ENCODE measurements at places on chromosomes 4 and X. TPM values are rescaled to one million over a fixed set of nuclear protein-coding genes. Genes with fewer than 3 reads are reported as not detected.
A peak's percentile ranks its signal among the peaks of the same experiment; 100 is the strongest.

DNA sequence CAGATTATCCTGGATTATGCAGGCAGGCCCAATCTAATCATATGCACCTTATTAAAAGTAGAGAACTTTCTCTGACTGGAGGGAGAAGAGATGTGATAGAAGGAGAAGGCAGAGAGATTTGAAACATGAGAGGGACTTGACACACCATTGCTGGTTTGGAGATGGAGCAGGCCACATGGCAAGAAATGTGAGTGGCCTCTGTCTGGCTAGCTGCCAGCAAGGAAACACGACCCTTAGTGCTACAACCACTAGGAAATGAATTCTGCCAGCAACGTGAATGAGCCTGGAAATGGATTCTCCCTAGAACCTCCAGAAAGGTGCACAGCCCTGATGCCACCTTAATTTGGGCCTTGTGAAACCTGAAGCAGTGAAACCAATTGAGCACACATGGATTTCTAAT is 79.5 kb upstream of the MBNL3 start:
- no peak overlapping the region for H3K27ac ChIP-seq
- no peaks in the 10 kb centered on the region for H3K4me1 ChIP-seq

DNA sequence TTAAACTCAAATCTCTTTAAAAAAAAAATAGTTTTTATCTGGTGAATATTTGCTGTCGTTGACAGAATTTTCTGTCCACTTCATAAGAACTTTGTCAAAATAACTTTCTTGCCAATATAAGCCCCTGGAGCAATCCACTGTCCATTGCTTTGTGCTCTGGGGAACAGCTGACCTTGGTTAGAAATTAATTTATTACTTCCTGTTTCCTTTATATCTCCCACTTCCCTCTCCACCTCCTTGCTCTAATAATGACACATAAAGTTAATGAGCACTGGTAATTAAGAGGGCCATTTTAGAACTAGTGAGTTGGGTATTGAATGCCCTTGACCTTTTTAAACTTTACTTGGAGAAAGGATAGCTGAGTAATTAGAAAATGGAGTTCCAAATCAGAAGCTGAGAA is 151.3 kb upstream of the LEF1 start:
- H3K4me1 ChIP-seq, result no peaks in the 10 kb centered on the region
- no peak overlapping the region for H3K27ac ChIP-seq
- no peak overlapping the region for H3K4me3 ChIP-seq
- H3K27me3 ChIP-seq, result no peaks in the 10 kb centered on the region
- H3K36me3 ChIP-seq, result no peaks in the 10 kb centered on the region
- DNase-seq, result no peak

DNA sequence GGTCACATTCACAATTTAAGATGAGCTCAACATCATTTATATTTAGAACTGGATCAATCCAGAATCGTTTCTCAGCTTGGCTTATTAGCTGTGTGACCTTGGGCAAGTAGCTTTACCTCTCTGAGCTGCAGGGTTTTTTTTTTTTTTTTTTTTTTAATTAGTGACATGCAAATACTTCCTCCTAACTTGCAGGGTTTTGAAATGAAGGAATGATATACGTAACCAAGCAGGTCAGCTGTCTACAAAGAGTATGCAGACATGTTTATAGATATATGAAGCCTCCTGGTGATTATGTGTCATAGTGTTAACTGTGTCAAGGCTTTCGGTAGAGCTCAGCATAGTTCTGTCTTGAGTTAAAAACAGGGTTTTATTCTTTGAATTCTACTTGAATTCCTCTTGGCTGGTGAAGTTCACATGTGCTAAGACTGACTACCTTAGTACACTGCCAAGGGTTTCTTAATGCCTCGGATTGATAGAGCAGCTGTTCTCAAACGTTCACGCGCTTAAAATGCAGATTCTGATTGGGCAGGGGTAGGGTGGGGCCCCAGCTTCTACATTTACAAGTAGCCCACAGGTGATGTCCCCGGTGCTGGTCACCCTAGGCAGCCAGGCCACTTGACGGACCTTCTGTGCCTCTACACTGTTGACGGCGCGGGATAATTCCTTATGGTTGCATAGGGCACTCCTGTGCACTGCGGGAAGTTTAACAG is 654 bp upstream of the STS start:
- peak overlapping the region; percentile 93 for H3K4me3 ChIP-seq
- peaks cover 4% of the 10 kb centered on the region for H3K4me1 ChIP-seq
- DNase-seq, result peak; percentile 63
- peak overlapping the region; percentile 88 for H3K27ac ChIP-seq
- H3K27me3 ChIP-seq, result no peaks in the 10 kb centered on the region

GRCh38 chr4:65018313-65018712 is 609.1 kb upstream of the TECRL start:
- no peak overlapping the region for H3K4me3 ChIP-seq

GRCh38 chrX:124325732-124326131 is 6.7 kb upstream of the TEX13D start:
- DNase-seq, result no peak
- no peaks in the 10 kb centered on the region for H3K36me3 ChIP-seq
- H3K27me3 ChIP-seq, result no peaks in the 10 kb centered on the region
- no peak overlapping the region for H3K27ac ChIP-seq

Gene NXF2
- total RNA-seq, result not detected

- H3K4me1 ChIP-seq, result no peaks in the 10 kb centered on the region
- no peak overlapping the region for H3K4me3 ChIP-seq
- no peak overlapping the region for H3K27ac ChIP-seq
- no peak for DNase-seq
These were observed 34.0 kb upstream of the BCOR start for GRCh38 chrX:40131654-40132337.

DNA sequence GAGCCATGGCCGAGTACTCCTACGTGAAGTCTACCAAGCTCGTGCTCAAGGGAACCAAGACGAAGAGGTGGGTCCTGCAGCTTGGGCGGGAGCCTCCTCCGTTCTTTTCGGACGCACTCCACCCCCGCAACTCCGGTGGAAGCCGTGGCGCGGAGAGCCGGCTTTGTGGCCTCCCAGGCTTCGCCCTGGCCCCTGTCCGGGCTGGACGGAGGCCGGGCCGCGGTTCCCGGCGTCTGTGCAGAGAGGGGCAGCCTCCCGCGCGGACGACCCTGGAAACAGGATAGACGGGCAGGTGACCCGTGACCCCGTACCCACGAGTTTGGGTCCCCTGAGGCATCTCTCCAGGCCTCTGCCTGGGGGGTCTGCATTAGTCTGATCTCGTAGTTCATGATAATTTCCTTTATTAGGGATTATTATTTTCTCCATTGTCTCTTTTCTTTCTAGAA is 356 bp downstream of the FRG1 start:
- peaks cover 28% of the 10 kb centered on the region for H3K4me1 ChIP-seq
- peak overlapping the region; percentile 95 for H3K4me3 ChIP-seq
- DNase-seq, result no peak
- H3K27me3 ChIP-seq, result no peaks in the 10 kb centered on the region
- H3K27ac ChIP-seq, result peak overlapping the region; percentile 93

DNA sequence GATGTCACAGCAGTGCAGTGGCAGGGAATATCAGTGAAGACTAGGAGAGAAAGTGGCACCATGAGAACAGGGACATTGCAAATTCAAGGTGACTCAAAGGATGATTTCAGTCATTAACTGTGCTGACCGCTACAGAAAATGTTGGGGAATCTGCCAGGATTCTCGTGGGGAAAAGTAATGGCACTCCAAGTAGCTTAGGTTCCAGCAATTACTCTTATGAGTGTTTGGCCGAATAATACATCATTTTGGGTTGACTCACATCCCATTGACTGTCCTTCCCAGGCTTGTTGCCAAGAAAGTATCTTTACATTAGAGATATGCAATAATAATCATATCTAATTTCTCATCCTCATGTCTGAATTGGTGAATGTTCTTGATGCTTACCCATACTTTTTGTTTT is 1411.1 kb upstream of the PCDH7 start:
- H3K27ac ChIP-seq, result no peak overlapping the region
- H3K4me3 ChIP-seq, result no peak overlapping the region
- no peak for DNase-seq
- no peaks in the 10 kb centered on the region for H3K4me1 ChIP-seq

GRCh38 chr4:136124251-136124745 is 1408.0 kb downstream of the PCDH18 start:
- no peak for DNase-seq
- no peaks in the 10 kb centered on the region for H3K4me1 ChIP-seq
- H3K27ac ChIP-seq, result no peak overlapping the region
- no peaks in the 10 kb centered on the region for H3K36me3 ChIP-seq
- no peaks in the 10 kb centered on the region for H3K27me3 ChIP-seq

Gene USP9X
- 59.7 TPM for total RNA-seq

DNA sequence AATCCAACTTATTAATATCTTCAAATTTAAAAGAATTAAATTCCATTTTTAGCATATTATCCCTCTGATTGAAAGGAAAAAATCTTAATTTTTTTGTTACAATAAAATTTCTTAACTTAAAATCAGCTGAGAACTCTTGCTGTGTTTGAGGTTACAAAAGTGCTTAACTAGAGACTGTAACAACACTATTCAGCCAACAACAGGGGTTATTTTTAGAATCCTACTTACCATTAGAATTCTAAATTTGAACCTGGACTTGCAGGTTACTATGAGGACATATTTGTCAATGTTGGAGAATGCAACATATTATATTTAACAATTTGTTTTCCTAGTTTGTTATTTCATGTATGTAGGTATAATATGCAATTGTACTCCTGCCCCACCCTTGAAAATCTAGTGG is 238.1 kb upstream of the CXXC4 start:
- no peak overlapping the region for H3K4me3 ChIP-seq
- no peaks in the 10 kb centered on the region for H3K36me3 ChIP-seq
- H3K27ac ChIP-seq, result no peak overlapping the region
- DNase-seq, result no peak

Gene DGKK
- total RNA-seq, result 0.09 TPM

- H3K27ac ChIP-seq, result no peak overlapping the region
- DNase-seq, result no peak
- H3K4me3 ChIP-seq, result no peak overlapping the region
- H3K36me3 ChIP-seq, result no peaks in the 10 kb centered on the region
- H3K27me3 ChIP-seq, result no peaks in the 10 kb centered on the region
- no peaks in the 10 kb centered on the region for H3K4me1 ChIP-seq
These were observed 178.6 kb downstream of the TENM3 start for GRCh38 chr4:182421753-182422152.

DNA sequence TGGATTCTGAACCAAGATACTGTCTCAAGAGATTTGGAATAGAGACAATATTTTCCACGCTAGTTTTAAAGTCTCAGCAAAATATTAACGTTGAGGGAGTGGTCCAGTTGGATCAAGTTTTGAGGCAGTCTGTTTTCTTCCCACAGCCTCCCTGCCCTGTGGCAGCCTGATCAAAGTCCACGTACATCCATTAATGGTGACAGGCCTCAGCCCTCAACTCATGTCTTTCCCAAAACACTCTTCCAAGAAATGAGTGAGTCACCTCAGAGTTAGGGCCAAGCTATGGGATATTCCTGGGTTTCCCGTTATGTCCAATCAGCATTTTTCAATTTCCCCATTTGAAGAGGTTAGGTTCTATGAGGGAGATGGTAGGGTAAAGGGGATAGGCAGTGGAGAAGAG is 28.5 kb downstream of the EGFL6 start:
- no peaks in the 10 kb centered on the region for H3K27me3 ChIP-seq
- H3K4me1 ChIP-seq, result no peaks in the 10 kb centered on the region
- H3K36me3 ChIP-seq, result no peaks in the 10 kb centered on the region

DNA sequence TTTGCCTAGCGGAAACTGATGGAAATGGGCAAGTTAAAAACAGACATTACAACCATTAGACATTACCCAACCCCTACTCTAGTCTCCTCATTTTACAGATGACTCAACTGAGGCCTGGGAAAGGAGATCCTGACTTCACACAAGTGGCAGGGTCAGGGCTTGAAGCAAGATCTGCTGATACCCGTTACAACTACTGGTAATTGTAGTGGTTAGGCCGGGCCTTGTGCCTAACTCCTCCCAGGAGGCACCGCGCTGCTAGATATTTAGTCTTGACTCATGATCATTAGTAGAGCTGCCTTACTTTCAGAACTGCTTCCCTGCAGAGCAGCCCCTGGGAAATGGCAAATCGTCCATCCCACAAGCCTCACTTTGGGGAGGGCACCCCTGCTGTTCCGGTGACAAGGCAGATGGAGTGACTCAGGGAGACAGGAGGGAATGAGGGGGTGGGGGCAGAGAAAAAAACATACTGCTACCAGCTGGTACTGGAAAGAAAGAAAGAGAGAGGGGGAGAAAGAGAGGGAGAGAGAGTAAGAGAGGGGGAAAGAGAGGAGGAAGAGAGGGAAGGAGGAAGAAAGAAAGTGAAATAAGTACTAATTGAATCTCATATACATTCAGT is 12.2 kb downstream of the ARHGEF6 start:
- no peaks in the 10 kb centered on the region for H3K36me3 ChIP-seq
- no peak overlapping the region for H3K4me3 ChIP-seq
- H3K4me1 ChIP-seq, result peaks cover 5% of the 10 kb centered on the region

GRCh38 chrX:22392133-22392948 is 119.6 kb downstream of the CBLL2 start:
- H3K36me3 ChIP-seq, result no peaks in the 10 kb centered on the region
- H3K27ac ChIP-seq, result no peak overlapping the region
- no peak overlapping the region for H3K4me3 ChIP-seq
- H3K27me3 ChIP-seq, result no peaks in the 10 kb centered on the region
- no peak for DNase-seq

Gene SPANXB1
- total RNA-seq, result not detected

DNA sequence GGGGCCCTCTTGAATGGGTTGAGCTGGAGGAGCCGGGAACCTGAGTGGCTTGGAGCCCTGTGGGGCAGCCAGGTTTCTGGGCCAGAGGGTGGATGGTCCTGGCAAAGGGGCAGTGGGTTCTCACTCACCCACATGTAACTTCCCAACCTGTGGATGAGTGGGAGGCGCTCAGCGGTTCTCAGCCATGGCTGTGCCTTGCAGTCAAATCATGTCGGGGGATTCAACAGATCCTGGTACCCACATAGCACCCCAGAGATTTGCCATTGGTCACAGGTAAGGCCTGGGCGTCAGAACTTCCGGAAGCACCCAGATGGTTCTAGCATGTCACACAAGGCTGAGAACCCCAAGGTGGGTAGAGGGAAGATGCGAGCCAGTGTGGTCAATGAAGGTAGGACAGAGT is 21.9 kb upstream of the CLCN4 start:
- H3K27ac ChIP-seq, result no peak overlapping the region
- H3K4me3 ChIP-seq, result no peak overlapping the region
- H3K4me1 ChIP-seq, result no peaks in the 10 kb centered on the region
- H3K27me3 ChIP-seq, result no peaks in the 10 kb centered on the region
- H3K36me3 ChIP-seq, result no peaks in the 10 kb centered on the region
- no peak for DNase-seq

All from upper lobe of left lung (tissue), 6 donors.